ENCODE measurements at places on chromosomes 7 and 10.

DNA sequence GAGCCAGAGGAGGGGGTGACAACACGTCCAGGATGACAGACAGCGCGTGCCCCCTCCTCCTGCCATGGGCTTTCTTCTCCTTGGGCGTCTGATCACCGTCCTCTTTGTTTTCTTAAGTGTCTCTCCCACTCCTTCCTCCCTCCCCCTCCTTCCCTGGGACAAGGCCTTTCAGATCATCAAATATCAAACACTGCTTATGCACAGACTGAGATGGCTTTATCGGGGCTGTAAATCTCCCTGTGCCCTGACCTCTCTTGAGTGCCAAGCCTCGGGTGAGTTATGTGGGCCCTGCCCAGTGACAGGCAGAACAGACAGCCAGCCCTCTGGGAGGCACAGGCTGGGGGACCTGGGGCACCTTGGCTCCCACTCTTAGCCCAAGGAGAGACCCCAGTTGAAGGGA lies 116.4 kb downstream of the C10orf105 start:
- H3K27ac ChIP-seq, result no peak overlapping the region
- no peaks in the 10 kb centered on the region for H3K36me3 ChIP-seq
- peaks cover 30% of the 10 kb centered on the region for H3K4me1 ChIP-seq
- H3K27me3 ChIP-seq, result no peaks in the 10 kb centered on the region
- no peak for DNase-seq

DNA sequence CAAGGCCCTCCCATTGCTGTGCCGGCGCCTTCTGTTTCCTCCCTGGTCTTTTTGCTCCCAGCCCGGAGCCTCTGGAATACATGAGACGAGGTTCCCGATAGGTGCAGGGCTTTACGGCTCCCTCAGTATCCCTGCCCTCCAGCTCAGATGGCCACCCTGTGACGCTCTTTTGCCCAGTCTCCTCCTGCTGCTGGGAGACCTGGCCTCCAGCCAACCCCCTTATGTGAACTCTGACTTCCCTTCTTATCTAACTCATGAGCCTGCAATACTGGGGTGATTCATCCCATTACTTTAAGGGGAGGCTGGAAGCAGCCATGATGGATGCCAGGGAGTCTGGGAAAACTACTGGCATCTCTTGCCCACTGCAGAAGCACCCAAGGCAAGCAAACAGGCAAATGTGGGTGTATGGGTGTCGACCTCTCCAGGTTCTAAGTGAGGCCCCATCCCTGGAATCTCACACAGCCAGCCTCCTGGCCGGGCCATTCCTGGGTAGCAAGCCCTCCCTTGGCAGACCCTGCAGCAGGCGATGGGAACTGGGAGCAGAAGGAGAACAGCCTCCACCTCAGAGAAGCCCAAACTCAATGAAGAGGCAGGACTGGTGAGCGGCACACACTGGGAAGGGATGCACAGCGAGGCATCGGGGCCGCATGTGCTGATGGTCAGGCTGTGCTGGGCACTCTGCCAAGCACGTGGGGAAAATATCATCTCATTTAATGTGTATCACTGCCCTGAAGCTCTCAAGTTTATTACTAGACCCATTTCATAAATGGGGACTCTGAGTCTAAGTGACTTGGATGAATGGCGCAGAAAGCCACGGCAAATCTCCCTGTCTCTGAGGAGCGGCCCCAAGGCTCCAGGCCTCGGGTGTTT lies 97.5 kb downstream of the FAM53B start:
- H3K36me3 ChIP-seq, result no peaks in the 10 kb centered on the region
- no peaks in the 10 kb centered on the region for H3K27me3 ChIP-seq
- no peak overlapping the region for H3K4me3 ChIP-seq

DNA sequence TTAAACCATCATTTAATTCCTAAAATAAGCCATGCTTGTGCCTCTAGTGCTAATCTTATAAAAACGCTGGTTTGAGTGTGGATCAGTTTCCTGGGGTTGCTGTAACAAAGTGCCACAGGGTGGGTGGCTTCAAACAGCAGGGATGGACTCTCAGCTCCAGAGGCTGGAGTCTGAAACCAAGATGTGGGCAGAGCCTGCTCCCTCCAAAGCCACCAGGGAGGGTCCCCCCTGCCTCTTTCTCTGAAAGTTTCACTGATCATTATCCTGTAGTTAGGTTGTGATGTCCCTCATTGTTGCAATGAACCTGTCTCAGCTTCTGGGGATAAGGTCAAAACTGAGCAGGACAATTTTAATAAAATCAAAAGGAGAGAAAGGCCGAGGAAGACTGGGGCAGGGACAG lies 251.9 kb upstream of the TCERG1L start:
- no peak overlapping the region for H3K27ac ChIP-seq
- no peaks in the 10 kb centered on the region for H3K36me3 ChIP-seq
- H3K4me3 ChIP-seq, result no peak overlapping the region
- peaks cover 4% of the 10 kb centered on the region for H3K27me3 ChIP-seq
- DNase-seq, result no peak

- H3K4me1 ChIP-seq, result peaks cover 29% of the 10 kb centered on the region
- no peak overlapping the region for H3K27ac ChIP-seq
- DNase-seq, result no peak
- H3K36me3 ChIP-seq, result no peaks in the 10 kb centered on the region
Measured at GRCh38 chr7:150983893-150984368, 5.8 kb upstream of the KCNH2 start.
